Thoracic aorta endothelial cell (primary cell): ENCODE measurements at places on chromosomes 12 and 14. TPM values are rescaled to one million over a fixed set of nuclear protein-coding genes. Genes with fewer than 3 reads are reported as not detected.

CLEC4E gene
- not detected in 2 replicates for total RNA-seq

TSHR gene
- total RNA-seq: not detected in 2 replicates

CCDC197 gene
- total RNA-seq: not detected in 2 replicates

RDH16 gene
- under 0.01 and 0.14 TPM in 2 replicates for total RNA-seq

TEDC1 gene
- total RNA-seq: 17.8 and 19.0 TPM in 2 replicates

CLEC1B gene
- not detected in 2 replicates for total RNA-seq

RNF31 gene
- 42.4 and 54.4 TPM in 2 replicates for total RNA-seq

SYCP3 gene
- 0.07 and 0.27 TPM in 2 replicates for total RNA-seq

OR6C2 gene
- not detected in 2 replicates for total RNA-seq

MUCL1 gene
- not detected in 2 replicates for total RNA-seq

FAM181A gene
- total RNA-seq: not detected in 2 replicates

BTG1 gene
- 24.7 and 25.6 TPM in 2 replicates for total RNA-seq

RNASE8 gene
- total RNA-seq: not detected in 2 replicates

KSR2 gene
- total RNA-seq: 1.6 and 1.7 TPM in 2 replicates

SLC6A15 gene
- 0.43 and 0.80 TPM in 2 replicates for total RNA-seq
